ENCODE measurements at places on chromosomes 3 and 15. TPM values are rescaled to one million over a fixed set of nuclear protein-coding genes. Genes with fewer than 3 reads are reported as not detected.

Gene SPATA12
- not detected for total RNA-seq

Gene ARIH2
- 105 TPM for total RNA-seq

Gene TRH
- total RNA-seq: not detected

Gene ZNF445
- total RNA-seq: 16.3 TPM

DNA sequence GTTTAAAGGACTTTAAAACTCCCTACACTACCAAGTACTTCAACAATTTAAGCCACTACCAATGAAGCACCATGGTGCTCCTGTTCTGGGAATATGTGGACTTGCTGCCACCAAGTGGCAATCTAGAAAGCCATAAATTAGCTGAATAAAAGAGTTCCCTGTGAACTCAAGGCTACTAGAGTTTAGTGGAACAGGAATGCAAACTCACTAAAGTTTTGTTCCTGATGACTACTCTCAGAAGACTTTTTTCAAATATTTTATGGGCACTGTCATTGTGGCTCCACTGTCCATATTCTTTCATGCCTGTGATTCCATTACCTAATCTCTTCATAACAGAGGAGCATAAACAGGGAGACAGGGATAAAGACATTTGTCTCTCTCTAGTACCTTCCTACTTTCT, 63.9 kb downstream of the TMCC1 start:
- peak; percentile 40 for DNase-seq

DNA sequence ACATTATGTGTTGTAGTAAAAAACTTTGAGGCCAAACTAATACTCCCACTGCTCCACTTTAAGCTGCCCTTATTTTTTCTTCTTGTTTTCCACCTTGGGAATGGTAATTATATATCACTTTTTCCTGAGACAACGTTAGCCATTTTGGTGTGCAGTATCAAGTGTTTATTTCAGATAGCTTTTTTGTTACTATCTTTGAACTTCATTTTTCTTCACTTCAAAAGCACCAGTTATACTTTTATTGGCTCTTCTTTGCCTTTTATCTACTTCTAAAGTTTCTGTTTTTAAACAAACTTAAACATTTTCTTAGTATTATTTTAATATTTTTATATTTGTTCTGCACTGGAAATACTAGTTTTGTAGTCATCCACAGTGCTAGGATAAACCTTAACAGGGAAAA, 6.5 kb downstream of the TOPAZ1 start:
- no peak for DNase-seq

- no peak for DNase-seq
Observed at GRCh38 chr3:60045686-60046085, 995.9 kb upstream of the CFAP20DC start.

DNA sequence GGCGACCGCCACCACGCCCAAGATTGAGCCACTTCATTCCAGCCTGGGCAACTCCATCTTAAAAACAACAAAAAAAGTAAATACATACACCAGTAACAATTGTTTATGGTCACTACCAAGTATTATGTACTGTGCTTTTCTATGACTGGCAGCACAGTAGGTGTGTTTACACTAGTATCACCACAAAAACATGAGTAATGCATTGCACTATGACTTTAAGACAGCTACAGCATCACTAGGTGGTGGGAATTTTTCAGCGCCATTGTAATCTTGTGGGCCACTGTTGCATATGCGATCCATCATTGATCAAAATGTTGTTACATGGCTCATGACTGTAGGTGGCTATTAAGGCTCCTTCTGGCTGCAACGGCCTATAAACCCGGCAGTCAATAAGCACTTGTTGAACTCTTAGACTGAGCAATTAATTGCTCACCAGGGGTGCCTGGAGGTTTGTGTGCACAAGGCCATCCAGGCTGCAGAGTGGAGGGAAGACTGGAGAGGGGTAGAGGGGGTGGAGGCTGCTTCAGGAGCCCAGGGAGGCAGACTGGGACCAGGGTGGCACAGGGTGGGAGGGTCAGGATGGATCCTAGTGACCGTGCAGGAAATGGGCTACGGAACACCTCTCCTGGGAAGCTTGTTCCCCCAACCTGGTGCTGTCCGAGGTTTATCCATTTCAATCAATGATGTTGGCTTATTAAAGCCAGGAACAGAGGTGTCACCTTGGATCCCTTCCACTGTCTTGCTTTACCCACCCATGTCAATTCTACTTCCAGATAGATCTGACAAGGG, 17.9 kb upstream of the COPG1 start:
- DNase-seq: no peak

DNA sequence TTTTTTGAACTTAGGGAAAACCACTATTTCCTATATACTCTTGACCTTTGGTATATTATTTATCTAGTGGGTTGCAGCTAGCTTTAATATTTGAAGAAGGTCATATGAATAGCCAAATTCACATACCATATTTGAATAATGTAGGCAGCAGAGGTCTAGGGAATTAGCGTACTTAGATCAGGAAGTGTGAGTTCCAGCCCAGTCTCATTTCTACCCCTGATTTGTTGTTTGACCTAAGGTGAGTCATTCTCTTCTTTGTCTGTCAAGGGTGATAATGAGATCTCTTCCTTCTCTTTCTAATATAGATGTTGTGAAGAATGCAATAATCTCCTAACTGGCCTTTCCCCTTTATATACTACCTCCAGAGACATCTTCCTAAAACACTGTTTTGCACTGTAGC, 36.6 kb upstream of the ZPLD1 start:
- DNase-seq: no peak

Measured in activated CD4-positive, alpha-beta T cell treated with anti-CD3 and anti-CD28 coated beads for 36 hours (primary cell).